ENCODE measurements at places on chromosomes 7 and 10.

- no peak for DNase-seq
Observed at GRCh38 chr7:50095634-50096033, 2.6 kb upstream of the ZPBP start.

- DNase-seq: no peak
Observed at GRCh38 chr7:139838876-139839275, 9.8 kb downstream of the TBXAS1 start.

- DNase-seq: no peak
Observed at GRCh38 chr10:70913893-70914240, 25.5 kb upstream of the PCBD1 start.

GRCh38 chr10:62502995-62503613 is 128.9 kb downstream of the ZNF365 start:
- DNase-seq: no peak

GRCh38 chr10:131154306-131155025 is 157.1 kb downstream of the TCERG1L start:
- DNase-seq: no peak

- no peak for DNase-seq
Observed at GRCh38 chr7:512146-512510, 7.5 kb downstream of the PDGFA start.

GRCh38 chr7:87474533-87475358 is 734 bp downstream of the ABCB4 start:
- DNase-seq: no peak

DNA sequence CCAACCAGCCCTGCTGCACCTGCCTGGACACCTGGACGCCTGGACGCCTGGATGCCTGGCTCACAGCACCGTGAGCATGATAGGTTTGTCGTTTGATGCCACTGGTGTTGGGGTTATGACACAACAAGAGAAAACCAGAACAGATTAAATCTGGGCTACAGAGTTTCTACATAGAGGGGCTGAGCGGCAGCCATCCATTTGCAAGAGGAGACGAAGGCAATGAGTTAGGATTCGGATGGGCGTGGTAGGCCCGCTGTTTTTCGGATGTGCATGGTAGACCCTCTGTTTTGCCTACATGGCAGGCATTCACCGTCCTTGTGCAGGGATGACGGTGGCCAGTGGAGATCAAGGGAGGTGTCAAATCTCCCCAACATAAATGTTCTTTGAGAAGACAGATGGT is 121.5 kb upstream of the RNF32 start:
- no peak for DNase-seq

GRCh38 chr10:74335501-74335900 is 184.5 kb downstream of the ADK start:
- DNase-seq: no peak

DNA sequence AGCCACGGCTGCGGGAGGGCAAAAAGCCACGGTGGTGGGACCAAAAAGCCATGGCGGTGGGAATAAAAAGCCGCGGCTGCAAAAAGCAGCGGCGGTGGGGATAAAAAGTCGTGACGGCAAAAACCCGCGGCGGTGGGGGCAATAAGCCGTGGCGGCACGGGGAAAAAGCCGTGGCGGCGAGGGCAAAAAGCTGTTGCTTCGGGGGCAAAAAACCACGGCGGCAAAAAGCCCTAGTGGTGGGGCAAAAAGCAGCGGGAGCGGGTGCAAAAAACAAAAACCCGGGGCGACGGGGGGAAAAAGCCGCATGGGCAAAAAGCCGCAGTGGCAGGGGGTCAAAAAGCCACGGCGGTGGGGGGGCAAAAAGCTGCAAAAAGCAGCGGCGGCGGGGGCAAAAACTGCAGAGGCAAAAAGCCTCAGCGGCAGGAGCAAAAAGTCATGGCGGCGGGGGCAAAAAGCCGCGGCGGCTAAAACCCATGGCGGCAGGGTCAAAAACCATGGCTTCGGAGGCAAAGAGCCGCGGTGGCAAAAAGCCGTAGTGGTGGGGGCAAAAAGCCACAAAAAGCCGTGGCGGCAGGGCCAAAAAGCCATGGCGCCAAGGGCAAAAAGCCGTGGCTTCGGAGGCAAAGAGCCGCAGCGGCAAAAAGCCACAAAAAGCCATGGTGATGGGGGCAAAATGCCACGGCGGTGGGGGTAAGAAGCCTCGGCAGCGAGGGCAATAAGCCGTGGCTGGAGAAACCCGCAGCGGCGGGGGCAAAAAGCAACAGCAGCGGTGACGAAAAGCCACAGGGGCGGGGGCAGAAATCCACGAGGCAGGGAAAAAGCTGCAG is 525.8 kb downstream of the ZNF33B start:
- no peak for DNase-seq

DNA sequence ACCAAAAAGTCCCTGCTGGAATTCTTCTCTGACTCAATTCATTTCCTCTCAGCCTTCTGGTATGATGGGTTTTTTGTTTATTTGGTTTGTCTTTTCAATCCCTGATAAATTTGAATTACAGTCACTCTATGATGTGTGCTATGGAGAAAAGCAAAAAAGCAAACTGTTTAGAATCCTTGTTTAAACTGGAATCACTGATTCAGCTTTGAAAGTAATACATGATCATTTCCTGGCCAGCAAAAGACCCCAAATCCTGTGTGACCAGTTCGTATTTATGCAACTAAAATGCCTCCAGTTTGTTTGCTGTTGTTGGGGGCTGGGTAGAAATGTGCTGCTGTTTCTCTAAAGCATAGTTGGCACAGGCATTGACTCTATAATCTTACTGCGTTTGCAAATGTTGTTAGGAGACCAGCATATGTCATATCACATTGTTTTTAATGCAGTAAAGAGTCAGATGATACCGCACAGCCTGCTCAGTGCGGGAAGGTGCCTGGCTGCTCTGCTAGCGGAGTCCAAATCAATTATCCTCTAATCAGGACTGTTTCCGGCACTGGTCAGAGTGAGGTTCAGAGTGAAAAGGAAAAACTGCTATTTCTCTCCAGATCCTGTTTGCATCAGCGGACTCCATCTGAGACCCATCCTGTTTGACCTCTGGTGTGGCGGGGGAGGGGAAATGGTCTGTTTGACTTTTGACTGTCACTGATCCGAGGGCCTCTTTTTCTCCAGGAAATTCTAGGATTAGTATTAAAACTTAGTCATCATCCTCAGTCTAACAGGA is 40.6 kb upstream of the ADD3 start:
- no peak for DNase-seq

GRCh38 chr10:119270762-119271366 is 63.5 kb downstream of the GRK5 start:
- peak; percentile 93 for DNase-seq

- no peak for DNase-seq
Observed at GRCh38 chr10:122962405-122962804, 8.4 kb upstream of the C10orf88 start.

DNA sequence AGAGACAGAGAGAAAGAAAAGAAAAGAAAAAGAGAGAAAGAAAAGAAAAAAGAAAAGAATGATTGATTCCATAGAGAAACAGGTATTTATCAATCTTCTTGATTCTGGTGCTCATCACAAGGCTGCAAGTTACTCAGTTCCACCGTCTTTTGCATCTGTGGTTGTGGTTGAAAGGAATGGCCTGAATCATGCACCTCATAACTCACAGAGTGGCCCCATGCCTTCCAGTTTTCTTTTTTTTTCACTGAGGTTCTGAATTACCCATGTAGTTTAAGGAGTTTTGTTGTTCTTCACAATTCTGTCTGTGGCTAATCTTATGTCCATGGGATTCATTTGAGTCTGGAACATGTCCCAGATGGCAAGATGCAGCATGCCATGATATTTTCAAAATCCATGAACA is 156.0 kb downstream of the ZNF33B start:
- no peak for DNase-seq

DNA sequence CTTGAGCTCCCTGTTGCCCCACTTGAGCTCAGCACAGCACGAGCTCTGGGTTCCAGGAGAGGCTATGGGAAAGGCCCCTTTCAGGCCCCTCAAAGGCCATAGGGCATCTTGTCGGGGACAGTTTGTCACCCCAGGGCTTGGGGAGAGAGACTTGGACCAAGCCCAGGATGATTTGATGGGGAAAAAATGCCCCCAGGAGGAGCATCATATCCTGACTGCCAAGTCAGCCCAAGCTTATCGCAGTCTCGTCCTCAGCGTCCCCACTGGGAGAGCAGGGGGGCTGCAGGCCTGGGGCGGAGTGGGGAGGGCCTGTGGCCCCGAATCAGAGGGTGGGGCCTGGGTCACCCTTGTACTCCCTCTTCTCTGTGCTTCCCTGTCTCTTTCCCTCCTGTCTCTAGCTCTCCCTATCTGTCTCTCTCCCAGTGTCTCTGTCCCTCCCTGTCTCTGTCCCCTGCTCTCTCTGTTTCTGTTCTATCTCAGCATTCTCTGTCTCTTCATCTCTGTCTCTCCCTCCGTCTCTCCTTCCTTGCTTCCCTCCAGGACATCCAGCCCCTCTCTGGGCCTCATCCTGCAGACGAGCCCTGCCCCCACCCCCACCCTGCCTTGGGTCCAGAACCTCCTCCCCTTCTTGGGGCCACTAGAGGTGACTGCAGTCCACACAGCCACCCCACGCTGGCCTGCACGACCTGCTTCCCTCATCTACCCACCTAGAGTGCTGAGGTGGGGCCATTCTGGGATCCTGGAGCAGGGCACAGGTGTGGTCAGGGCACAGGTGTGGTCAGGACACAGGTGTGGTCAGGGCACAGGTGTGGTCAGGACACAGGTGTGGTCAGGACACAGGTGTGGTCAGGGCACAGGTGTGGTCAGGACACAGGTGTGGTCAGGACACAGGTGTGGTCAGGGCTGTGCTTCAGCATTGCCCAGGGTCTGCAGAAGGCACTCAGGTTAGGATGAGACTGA is 17.3 kb upstream of the GRIFIN start:
- DNase-seq: no peak

GRCh38 chr10:49078433-49078832 is 36.9 kb downstream of the VSTM4 start:
- DNase-seq: no peak

GRCh38 chr7:28626221-28626620 is 213.9 kb downstream of the CREB5 start:
- DNase-seq: no peak

- no peak for DNase-seq
Observed at GRCh38 chr7:56174875-56175760, 58.9 kb upstream of the NUPR2 start.

DNA sequence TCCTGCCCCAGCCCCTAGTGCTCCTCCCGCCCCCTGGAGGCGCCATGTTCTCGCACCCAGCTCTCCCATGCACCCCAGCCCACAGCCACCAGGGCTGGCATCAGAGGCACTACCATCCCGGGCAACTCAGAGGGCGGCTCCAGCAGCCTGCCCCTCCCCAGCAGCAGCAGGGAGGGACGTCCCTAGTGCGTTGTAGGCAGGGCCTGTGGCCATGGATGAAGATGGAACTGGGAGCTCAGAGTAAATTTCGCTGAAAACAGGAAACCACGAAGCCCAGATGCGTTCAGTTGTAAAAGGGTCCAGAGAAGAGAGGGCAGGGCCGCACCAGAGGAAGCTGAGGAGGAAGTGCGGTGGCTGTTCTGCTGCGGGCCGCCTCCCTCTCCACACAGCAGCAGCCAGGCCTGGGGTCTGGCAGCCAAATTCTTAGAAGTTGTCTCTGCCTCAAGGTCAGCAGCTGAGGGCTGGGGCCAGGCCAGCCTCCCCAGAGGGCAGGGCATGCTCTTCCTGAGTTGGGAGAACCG is 24.6 kb downstream of the VSIR start:
- DNase-seq: peak; percentile 92

GRCh38 chr10:112991888-112992491 is 41.9 kb downstream of the TCF7L2 start:
- DNase-seq: no peak

DNA sequence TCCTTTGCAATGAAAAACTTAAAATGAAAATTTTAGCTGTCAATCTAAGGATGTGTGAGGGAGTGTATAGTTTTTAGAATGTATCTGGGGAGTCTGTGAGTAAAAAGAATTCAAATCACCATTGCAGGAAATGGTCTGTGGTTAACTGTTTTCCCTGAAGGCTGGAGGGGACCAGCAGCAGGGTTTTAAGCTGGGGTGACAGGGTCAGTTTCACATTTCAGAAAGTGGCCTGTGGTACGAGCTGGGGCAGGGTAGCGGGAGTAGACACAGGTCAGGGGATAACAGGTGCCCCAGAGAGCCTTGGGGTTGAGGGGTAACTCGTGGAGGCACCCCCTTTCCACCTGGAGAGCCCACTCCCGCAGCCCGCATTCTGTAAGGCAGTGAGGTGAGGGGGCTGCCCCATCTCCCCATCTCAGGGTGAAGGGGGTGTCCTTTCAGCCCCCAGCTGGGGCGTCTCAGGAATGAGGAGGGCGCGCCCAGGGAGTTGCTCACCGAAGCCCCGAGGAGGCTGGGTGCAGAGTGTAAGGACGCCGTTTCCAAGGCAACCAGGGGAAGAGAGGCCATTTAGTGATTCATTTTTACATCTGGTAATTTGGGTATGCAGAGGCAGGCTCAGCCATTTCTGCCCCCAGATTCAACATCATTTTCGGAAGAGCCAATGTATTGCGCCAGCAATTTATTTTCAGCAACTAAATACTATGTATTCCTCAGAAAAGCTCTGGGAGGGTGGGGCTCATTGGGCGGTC is 168.9 kb downstream of the SLIT1 start:
- DNase-seq: no peak

- no peak for DNase-seq
Observed at GRCh38 chr7:42650171-42650570, 261.7 kb downstream of the C7orf25 start.

GRCh38 chr10:62778125-62778524 is 26.4 kb upstream of the ADO start:
- no peak for DNase-seq

GRCh38 chr7:146655928-146656797 is 539.6 kb downstream of the CNTNAP2 start:
- no peak for DNase-seq

DNA sequence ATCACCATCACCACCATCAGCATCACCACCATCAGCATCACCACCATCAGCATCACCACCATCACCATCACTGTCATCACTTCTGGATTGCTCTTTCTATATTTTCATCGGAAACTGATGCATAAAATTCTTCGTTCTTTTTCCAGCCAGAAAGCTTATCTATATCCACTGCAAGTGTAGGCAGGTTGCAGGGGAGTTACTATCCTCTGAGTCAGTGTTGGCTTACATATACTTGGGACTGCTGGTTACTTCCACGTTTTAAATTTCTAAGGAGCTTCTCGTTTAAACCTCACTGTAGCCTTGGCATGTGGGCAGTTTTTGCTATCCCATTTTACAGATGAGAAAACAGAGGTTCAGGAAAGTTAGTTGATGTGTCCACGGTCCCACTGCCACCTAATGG is 66.1 kb downstream of the FOXL3 start:
- DNase-seq: no peak

- no peak for DNase-seq
Observed at GRCh38 chr7:88452646-88453045, 146.0 kb upstream of the STEAP4 start.
